ENCODE measurements at places on chromosomes 1 and 21.

GRCh38 chr1:143660354-143660941, 311.3 kb downstream of the FAM72C start:
- DNase-seq: no peak

GRCh38 chr1:186183219-186183618, 191.8 kb downstream of the TPR start:
- DNase-seq: no peak

DNA sequence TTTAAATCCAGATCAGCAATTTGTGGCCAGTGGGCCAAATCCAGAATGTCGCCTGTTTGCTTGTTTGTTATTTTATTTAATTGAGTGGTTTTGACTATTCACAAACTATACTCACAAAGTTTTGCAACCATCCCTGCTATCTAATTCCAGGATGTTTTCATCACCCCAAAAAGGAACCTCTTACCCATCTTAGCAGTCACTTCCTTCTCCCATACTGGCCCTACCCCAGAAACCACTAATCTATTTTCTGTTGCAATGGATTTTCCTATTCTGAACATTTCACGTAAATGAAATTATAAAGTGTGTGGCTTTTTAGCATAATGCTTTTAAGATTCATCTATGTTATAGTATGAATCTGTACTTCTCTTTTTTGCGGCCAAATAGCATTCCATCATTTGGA, 41.3 kb downstream of the WDTC1 start:
- no peak for DNase-seq

- DNase-seq: no peak
Observed at GRCh38 chr1:207519505-207520399, 23.8 kb downstream of the CR1 start.

- DNase-seq: no peak
Observed at GRCh38 chr1:175960169-175960568, 216.8 kb upstream of the TNR start.

DNA sequence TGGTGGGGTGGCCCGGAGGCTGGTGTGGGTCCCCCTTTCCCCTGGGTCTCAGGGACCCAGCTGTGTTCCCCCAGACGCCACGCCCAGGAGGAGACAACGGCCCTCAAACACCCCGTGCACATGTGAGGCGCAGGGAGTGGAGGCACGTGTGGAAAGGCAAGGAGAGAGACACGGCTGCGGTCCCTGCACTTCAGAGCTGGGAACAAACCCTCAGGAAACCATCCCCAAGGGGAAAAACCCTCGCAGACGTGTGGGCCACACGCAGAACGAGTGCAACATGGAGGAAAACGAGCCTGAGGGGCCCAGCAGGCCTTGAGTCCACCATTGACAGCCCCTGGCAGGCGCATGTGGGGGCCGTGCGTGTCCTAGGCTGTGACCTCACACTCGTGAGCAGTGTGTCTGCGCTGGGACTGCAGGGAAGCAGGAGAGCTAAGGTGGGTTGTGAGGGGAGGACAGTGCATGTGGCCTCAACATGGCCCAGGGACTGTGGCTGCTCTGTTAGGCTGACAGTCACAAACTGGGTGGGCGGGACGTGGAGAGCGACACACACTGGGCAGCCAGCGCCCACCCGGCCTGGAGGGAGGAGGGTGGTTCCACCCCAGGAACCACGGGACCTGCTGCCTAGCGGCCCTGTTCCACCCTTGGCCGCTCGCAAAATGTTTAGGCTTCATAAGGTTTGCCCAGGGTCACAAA, 20.0 kb downstream of the ITGB2 start:
- no peak for DNase-seq

DNA sequence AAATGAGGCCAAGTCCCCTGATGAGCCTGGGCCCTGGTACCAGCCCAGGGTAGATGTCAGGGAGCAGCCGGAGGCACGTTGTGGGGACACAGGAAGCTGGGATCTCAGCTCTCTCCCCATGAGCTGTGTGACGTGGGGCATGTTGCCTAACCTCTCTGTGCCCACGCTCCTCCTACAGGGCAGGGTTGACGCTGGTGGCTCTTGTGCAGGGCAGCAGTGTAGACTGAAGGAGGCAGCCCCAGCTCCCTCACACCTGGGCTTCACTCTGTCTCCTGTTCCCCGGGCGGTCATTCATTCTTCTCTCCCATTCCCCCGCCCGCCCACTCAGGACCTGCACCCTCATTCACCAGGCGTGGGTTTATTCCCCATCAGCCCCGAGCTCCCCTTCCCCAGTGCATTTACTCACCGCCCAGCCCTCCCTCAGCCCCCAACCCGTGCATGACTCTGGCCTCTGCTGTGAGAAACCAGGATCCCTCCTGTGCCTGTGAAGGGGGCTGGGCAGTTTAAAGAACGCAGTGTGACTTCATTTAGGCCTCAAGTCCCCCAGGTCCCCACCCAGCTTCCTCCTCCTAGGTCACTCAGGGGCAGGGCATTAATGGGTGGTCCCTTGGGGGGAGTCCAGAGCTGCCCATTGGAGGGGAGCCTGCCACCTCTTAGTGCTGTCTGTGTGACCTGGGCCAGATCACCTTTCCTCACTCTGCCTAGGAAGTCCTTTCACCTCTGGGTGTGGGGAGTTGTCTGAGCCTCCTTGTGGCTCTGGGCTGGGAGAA, 285.7 kb downstream of the PTPRU start:
- DNase-seq: no peak

DNA sequence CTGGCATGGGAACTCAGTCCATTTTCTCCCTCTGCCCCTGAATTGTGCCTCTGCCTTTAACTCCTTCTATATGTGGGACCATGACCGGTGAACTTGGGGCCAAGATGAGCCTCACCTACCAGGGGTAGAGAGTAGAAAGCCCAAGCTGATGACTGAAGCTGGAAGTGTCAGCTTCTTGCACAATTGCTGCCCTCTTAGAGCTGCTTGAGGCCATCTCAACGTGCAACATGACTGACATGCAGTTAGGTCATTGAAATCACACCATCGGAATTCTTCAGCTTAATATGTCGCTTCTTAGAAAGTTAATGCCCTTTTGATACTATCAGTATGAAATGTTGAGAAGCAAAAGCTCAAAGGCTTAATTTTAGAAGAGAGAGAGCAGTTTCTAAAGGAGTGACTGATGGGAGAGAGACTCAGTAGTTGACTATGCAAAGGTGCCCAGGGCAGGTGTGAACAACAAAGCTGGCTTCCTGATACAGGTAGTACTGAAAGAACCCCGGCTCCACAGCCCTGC, 89.4 kb upstream of the UBE2U start:
- no peak for DNase-seq

DNA sequence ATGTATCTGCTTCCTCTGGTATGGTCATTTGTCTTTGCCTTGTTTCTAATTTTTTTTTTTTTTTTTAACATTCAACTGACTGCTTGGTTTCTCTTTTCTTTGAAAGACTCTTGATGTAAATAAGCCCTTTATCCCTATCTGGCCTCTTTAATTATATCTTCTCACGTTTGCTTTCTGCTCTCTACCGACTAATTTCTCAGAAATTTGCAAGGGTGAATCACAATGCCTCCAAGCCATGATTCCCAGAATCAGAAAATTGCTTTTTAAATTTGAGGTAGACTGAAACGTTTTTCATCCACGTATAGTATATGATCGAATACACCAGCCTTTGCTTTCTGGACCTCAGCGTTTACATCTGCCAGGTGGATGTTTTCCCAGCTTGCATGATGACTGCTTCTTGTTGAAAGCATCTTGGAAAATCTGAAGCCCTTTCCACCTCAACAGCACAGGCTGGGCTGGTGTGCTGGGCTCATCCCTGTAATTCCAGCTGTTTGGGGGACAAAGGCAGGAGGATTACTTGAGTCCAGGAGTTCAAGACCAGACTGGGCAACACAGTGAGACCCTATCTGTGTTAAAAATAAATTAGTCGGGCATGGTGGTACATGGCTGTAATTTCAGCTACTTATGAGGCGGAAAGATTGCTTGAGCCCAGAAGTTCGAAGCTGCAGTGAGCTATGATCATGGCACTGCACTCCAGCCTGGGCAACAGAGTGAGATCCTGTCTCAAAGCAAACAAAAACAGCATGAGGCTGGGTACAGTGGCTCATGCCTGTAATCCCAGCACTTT, 35.0 kb upstream of the GPR137B start:
- no peak for DNase-seq

DNA sequence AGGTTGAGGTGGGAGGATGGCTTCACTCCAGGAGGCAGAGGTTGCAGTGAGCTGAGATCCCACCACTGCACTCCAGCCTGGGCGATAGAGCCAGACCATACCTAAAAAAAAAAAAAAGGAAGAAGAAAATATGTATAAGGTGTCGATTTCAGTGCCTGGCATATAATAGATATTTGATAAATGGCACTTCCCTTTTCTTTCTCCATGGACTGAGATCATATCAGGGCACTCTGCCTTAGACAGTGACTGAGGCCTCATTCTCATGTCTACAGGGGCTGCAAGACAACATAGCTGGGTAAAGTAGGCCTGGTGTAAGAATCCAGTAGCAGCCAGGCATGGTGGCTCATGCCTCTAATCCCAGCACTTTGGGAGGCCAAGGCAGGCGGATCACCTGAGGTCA, 21.2 kb downstream of the PCAT6 start:
- no peak for DNase-seq

GRCh38 chr21:34813266-34813894, 144.6 kb downstream of the CLIC6 start:
- no peak for DNase-seq

DNA sequence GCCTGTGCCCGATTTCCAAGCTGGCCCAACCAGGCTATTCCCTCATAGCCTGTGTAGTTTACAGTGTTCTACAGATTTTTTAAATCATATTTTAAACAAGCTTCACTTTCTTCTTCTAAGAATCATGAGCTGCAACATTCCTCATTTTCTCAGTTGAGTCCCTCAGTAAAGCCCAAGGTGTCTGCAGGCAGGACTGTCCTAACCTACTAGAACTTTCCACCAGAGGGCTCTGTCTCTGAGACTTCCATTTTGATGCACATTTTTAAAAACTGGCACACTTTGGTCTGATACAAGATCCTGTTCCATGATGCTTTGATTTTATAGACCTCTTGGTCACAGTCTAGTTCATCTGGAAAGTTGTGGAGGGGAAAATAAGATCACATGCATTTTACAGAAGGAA, 21.6 kb upstream of the SLAMF6 start:
- no peak for DNase-seq

DNA sequence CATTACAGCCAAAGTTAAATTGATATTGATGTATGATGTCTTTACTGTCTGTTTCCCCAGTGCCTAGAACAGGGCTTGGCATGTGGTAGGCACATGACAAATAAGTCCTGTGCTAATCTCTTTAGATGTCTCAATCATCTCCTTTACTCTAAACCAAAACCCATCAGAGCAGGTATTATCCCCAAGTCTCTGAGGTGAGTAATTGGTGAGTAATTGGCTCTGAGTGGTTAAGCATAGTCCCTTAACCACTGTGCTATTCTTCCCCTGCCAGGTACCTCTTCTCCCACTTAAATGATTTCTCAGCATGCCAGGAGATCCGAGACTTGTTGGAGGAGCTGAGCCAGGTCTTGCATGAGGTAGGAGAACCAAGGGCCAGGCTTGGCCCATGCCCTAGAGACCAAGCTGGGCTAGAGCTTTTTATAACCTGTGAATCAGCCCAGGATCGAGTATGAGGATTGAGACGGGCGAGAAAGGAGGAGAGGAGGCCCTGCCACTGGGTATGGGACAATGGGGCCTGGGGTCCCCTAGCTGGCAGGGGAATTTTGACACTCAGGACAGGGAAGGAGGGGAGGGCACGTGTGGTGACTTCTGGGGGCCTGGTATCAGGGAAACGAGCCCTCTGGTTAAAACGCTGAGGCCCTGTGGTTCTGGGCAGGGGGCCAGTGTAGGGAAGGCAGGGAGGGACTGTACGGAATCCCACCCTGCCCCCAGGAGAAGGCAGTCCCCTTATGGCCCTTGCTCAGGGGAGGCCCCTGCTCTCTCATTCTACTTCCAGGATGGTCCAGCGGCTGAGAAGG, 4.5 kb downstream of the CNKSR1 start:
- no peak for DNase-seq

DNA sequence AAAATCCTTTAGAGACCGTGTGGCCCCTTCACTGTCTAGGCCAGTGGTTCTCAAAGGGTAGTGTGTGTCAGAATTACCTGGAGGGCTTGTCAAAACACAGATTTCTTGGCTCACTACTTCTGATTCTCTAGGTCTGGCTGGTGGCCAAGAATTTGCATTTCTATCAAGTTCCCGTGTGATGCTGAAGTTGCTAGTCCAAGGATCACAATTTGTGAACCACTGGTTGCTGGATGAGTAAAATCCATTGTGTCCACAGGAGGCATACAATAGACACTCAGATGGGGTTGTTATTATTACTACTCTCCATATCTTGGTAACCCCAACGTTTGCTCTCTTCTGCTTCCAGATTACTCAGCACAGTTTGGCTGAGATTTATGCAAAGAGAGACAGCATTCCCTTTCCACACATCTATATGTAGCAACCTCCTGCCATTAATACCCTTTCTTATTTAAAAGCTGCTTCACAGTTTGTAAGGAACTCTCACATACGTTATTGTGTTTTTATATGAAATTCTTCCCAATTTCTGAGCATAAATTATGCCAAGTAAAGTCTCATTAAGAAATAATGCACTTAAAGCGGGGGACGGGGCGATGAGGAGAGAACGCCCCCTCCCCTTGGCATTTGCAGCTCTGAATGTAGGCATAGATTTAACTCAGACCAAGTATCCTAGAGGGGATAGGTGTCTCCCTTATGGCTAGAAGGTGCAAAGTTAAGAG, 720 bp upstream of the TMCC2 start:
- no peak for DNase-seq

GRCh38 chr1:229164348-229164747, 106.6 kb upstream of the RAB4A start:
- DNase-seq: no peak

GRCh38 chr1:4668743-4669700, 14.6 kb downstream of the AJAP1 start:
- no peak for DNase-seq

DNA sequence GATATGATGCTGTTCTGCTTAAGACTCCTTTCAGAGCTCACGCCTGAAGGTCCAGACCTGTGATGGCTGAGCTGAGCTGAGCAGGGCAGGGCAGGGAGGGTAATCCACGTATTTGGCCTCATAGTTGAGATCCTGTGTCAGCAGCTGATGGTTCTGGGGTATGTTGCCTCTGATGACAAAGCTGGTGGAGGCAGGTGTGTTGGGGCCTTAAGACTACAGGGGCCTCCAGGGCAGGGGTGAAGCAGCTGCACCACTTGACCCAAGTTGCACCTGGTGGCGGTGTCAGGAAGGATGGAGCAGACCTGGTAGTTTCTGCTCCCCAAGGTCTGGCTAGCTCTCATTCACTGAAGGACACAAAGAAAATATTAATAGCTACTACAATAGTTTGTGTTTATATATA, 57.0 kb downstream of the FCRL5 start:
- no peak for DNase-seq

DNA sequence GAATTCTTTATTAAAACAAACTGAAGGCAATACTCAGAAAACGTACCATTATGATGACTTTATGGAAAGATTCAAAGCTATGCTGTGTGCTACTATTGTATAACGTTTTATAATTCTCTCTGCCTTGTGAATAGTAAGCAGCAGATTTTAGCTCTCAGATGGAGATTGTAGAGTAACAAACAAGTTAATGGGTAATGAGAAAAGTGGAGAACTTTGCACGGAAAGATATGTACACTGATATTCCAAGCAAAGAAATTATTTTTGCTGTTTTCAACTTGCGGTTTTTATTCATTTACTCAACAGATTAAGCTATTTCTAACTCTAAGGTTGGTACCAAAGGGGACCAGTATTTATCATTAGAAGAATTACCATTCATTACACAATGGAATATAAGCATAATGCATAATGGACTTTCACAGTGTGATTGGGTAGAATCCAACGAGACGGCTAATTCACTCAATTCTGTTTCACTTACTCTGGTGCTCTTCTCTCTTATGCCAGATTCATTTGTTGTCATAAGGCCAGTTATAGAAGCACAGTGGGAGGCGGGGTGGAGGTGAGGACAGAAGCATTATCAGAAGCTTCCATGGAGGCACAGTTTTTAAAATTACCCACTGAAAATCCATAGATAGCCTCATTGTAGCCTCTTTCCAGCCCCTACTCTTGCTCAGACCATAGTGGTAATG, 38.6 kb downstream of the ATP1B1 start:
- no peak for DNase-seq
